ENCODE measurements at places on chromosomes 3 and 15. TPM values are rescaled to one million over a fixed set of nuclear protein-coding genes. Genes with fewer than 3 reads are reported as not detected.
A peak's percentile ranks its signal among the peaks of the same experiment; 100 is the strongest.

DNA sequence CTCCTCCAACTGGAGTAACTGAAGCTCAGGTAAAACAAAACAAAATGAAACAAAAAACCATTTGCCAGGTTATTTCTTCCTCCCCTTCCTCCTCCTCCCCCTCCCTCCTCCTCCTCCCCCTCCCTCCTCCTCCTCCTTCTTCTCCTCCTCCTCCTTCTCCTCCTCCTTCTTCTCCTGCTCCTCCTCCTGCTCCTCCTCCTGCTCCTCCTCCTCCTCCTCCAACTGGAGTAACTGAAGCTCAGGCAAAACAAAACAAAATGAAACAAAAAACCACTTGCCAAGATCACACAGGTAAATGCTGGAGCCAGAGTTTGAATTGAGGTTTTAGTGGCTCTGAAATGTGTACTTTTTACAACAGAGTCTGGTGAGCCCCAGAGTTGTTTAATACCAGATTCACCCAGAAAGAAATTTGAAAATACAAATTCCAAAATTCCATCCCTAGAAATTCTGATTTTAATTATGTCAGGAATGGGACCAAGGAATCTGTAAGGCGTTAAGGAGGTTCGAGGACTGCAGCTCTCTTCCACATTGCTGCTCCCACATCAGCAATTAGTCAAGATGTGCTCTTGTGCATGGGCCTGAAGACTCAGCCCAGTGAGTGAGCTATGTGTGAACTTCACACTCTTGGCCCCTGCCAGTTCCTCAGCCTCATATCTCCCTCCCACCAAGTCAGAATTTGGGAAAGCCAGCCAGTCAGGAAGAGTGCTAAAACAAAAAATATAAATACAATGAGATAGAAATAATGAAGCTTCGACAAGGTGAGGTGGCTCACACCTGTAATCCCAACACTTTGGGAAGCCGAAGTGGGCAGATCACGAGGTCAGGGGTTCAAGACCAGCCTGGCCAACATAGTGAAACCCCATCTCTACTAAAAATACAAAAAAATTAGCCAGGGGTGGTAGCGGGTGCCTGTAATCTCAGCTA is 31.6 kb upstream of the ZNF770 start:
- DNase-seq, result no peak

DNA sequence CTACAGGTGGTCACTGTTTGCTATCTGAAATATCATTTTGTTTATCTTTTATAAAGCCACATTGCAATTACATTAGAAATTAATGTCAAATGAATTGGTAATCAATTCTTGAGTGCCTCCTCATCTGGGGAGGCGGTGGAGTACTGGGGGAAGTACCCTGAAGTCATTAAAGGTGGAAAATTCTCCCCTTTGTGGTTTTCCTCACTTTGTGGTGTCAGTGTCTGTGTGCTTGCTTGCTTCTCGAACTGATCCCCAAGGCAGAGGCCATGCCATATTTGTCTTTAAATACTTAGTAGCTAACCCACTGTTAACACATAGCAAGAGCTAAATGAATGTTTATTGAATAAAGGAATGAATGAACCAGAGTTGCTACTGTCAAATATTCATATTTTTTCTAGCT is 40.5 kb upstream of the CCK start:
- DNase-seq, result no peak

- no peak for DNase-seq
Observed at GRCh38 chr15:67776600-67776999, 48.7 kb upstream of the SKOR1 start.

DNA sequence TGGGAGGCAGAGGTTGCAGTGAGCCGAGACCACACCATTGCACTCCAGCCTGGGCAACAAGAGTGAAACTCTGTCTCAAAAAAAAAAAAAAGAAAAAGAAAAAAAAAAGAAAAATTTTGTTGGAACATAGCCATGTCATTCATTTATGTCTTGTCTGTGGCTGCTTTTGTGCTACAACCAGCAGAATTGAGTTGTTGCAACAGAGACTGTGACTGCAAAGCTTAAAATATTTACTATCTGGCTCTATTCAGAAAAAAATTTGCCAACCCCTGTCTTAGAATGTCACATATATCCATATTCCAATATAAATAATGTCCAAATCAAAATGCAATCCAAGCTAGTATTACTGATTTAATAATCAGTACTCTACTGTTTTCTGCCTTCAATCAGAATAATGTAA is 25.1 kb downstream of the CD80 start:
- DNase-seq, result no peak

- no peak for DNase-seq
Observed at GRCh38 chr15:90039996-90040395, 38.9 kb downstream of the ZNF710 start.

Gene CACNA1D
- 3.2 TPM for total RNA-seq

GRCh38 chr15:80966431-80967197 is 23.0 kb downstream of the MESD start:
- DNase-seq, result no peak

- peak; percentile 38 for DNase-seq
Observed at GRCh38 chr3:71681224-71681668, 44.0 kb downstream of the EIF4E3 start.
